ENCODE measurements at places on chromosomes 11 and 22. TPM values are rescaled to one million over a fixed set of nuclear protein-coding genes. Genes with fewer than 3 reads are reported as not detected.

GRCh38 chr11:21771097-21771496, 421.8 kb upstream of the ANO5 start:
- DNase-seq = no peak

- no peak for DNase-seq
These were observed 214.7 kb upstream of the NARS2 start for GRCh38 chr11:78789375-78789774.

KLHDC7B gene
- not detected for polyA plus RNA-seq

LMO1 gene
- polyA plus RNA-seq = 0.19 TPM

DSCAML1 gene
- 0.28 TPM for polyA plus RNA-seq

Data from GM23338 (cell line).